ENCODE measurements at places on chromosomes 13 and 19.
A peak's percentile ranks its signal among the peaks of the same experiment; 100 is the strongest.

GRCh38 chr19:33459222-33460090 is 62.1 kb downstream of the PEPD start:
- DNase-seq, result no peak

- no peak for DNase-seq
Measured at GRCh38 chr13:22210134-22210930, 539.5 kb downstream of the FGF9 start.

GRCh38 chr13:24386816-24387708 is 77.7 kb downstream of the C1QTNF9 start:
- no peak for DNase-seq

DNA sequence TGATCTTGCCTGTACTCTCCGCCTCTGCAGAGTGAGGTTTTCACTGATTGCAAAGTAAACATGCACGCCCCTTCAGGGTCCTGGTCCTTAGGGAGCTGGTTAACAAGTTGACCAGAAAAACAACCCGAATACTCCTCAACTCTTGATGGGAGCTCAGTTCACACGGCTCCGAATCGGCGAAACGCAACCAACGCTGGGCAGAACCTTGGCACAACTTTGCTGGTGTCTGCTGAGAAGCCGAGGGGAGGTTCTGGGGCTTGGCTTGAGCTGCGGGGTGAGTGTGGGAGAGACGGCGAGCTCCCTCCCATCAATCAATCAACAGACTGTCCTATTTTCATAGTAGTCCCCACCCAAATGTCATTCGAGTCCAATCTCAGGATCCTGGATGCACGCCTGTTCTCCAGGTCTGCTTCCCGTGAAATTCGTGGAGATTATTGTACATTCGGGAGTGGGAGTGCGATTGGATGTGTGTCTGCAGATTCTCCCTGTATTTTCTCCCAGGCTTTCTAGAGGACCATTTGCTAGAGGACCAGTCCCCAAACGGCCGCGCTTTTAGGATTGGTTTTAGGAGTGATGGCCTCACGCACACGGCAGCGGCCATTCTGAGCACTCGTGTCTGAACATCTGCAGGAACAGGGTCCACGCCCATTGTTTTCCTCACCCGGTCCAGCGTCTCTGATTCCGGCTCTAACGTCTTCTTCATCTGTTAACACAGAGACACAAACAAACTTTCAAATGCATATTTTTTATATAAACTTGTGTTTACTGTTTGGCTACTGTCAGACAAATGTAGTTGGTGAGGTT is 51.6 kb upstream of the F7 start:
- DNase-seq, result no peak

DNA sequence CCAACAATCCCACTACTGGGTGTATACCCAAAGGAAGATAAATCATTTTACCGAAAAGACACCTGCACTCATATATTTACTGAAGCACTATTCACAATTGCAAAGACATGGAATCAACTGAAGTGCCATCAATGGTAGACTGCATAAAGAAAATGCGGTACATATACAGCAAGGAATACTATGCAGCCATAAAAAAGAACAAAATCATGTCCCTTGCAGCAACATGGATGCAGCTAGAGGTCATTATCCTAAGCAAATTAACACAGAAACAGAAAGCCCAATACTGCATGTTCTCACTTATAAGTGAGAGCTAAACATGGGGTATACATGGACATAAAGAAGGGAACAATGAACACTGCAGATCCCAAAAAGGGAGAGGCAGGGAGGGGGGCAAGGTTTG is 2.7 kb upstream of the ZNF507 start:
- no peak for DNase-seq

DNA sequence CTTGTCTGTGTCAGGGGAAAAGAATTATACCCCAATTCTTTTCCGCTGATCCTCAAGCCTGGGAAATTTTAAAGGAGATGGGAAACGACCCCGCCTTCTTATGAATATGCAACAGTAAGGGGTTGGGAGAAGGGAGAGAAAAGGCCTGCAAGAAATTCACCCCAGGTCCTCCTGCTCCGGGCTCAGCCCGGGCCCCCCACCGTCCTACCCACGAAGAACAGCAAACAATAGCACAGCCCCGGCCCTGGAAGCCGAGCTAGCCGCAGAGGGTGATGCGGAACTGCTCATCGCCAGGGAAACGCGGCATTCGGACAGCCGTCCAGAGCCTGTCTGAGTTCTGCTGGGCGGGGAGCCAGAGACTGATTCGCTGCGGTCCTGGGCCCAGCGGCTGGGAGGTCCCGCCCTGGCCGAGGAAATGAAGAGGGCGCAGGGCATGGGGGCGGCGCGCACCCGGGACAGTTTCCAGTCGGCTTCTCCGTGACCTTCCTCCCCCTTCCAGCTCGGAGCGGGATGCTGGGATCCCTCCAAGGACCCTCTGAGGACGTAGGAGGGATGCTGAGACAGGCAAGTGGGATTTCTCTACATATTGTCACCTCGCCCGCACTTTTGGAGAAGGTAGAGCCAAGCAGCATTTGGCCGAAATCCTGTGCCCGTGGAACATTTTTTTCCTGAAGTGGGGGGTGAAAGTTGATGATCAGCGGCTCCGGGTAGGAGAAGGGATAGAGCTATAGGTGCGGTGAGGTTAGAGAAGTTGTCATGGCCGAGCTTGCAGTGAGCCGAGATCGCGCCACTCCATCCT is 82.3 kb upstream of the C1QTNF9B start:
- peak; percentile 72 for DNase-seq

- DNase-seq, result no peak
Measured at GRCh38 chr13:48072787-48073186, 22.1 kb downstream of the MED4 start.

DNA sequence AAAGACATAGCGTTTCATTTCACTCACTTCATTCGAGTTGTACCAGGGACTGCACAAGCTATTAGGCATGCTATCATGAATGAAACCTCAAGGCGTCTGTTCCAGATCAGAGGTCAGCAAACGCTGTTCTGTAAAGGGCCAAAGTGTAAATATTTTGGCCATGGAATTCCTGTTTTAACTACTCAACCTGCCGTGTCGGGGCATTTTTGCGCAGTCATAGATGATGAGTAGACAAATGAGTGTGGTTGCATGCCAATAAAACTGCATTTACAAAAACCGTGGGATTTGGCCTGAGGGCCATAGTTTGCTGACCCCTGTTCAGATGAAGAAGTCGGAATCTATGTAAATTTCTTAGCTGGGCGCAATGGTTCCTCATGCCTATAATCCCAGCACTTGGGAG is 6.5 kb downstream of the INSR start:
- DNase-seq, result no peak

- no peak for DNase-seq
Measured at GRCh38 chr19:38386300-38386970, 1.4 kb downstream of the GGN start.

GRCh38 chr13:52399708-52400107 is 6.3 kb downstream of the THSD1 start:
- no peak for DNase-seq

DNA sequence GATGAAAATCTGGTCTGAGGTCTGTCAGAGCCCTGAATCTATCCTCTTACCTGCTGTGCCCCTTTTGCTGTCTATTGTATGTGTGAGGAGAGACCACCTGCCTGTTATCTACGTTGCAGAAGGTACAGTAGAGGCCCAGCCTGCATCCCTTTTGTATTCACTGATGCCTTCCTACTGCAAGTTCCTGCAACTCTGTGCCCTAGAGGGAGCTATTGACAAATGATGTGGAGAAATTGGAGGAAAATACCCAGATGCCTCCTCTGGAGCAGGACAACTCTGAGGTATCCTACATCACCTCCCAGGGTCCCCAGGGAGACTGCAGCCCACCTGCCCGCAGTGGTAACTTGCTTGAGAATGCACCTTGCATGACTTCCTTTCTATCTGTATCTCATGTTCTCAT is 33.7 kb downstream of the SIAH3 start:
- no peak for DNase-seq

- no peak for DNase-seq
Measured at GRCh38 chr13:42992764-42993122, 702 bp upstream of the EPSTI1 start.

- no peak for DNase-seq
Measured at GRCh38 chr19:18905513-18906236, 9.7 kb upstream of the CERS1 start.

GRCh38 chr19:51632126-51632525 is 1.9 kb upstream of the SIGLEC5 start:
- DNase-seq, result no peak

- no peak for DNase-seq
Measured at GRCh38 chr13:101149735-101150384, 266.4 kb downstream of the NALCN start.

GRCh38 chr13:110027470-110028240 is 241.3 kb upstream of the IRS2 start:
- no peak for DNase-seq

DNA sequence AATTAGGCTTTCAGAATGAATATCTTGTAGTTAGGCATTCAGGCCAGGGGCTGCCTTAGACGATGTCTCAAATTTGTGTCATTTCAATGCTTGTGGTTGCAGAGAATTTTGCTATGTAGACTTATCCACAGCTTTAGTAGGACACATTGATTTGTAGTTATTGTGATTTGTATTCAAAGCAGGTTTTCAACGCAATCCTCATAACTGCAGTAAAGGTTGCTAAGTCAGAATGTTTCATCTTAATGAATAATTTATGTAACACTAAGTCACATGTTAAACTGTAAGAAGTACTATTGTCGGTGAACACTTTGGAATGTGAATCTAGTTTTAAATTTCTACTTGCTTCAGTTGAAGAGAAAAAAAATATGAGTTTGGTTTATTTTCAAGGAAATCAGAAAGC is 1117.2 kb upstream of the SPRY2 start:
- no peak for DNase-seq

DNA sequence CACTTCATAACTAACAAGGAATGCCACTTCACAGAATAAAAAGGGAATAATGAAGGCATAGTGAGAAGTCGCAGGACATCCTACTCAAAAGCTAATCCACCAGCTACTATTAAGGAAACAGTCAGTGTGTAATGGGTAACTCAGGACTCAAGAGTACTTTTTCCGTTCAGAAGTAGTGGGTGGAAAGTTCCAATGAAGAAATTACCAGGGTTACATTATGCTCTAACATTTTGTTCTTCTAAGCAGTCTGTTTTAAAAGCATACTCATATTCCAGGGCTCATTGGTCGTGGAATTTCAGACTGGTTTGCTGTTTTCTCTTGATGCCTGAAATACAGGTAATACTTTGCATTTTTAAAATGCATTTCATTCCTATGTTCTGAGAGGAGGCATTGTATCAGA is 222.4 kb upstream of the IRS2 start:
- DNase-seq, result no peak

DNA sequence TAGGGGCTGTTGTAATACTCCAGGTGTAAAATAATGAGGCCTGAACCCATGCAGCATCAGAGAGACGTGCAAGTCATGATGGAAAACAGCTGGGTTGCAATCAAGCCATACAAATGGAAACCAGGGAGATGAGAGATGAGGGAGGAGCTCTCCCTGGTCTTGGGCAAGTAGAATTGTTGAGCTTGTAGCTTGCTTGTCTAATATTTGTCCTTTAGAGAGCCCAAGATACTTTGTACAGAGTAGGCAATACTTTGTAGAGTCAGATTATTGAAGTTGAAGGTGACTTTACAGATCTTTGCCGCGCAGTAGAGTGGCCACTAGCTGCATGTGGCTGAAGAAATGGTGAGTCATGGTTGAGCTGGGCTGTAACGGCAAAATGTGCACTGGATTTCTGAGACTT is 8.3 kb downstream of the ATP8A2 start:
- DNase-seq, result no peak

DNA sequence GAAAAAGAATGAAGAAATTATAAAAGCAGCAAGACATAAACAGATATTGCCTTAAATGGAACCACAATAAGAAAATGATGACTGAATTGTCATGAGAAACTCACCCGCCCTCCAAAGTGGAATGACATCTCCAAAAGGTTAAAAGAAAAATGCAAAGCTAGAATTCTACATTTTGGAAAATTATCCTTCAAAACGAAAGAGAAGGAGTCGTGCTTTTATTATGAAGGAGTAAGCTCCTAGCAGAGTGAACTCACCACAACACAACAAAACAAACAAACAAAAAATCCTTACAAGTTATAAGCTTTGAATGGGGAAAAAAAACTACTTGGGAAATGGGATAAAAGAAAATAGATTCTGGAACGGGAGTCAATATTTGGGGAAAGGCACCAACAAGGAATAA is 6.7 kb downstream of the SIGLEC14 start:
- no peak for DNase-seq

DNA sequence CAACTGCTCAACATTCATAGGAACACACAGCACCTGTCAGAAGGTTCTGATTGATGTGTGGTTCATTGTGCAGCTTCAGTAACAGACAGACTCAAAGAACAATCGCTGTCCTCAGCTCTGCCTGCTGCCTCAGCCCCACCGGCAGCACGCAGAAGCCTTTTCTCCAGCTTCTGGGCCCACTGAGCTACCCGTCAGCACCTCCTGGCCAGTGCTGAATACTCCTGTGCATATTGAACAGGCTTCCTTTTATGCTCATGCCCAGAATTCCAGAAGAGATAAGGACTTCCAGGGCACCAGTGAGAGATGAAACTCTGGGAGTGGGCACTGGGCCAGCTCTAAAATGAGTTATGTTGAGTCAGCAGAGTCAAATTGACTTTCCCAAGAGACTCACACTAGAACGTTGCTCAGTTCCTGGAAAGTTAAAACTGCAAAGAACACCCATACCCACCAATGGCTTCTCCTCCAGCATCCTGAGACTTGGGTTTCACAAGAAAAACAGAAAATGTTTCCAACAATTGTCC is 119.3 kb downstream of the COL4A1 start:
- peak; percentile 29 for DNase-seq

All from foreskin keratinocyte (primary cell).